ENCODE measurements at places on chromosomes 5 and 9.
A peak's percentile ranks its signal among the peaks of the same experiment; 100 is the strongest.

DNA sequence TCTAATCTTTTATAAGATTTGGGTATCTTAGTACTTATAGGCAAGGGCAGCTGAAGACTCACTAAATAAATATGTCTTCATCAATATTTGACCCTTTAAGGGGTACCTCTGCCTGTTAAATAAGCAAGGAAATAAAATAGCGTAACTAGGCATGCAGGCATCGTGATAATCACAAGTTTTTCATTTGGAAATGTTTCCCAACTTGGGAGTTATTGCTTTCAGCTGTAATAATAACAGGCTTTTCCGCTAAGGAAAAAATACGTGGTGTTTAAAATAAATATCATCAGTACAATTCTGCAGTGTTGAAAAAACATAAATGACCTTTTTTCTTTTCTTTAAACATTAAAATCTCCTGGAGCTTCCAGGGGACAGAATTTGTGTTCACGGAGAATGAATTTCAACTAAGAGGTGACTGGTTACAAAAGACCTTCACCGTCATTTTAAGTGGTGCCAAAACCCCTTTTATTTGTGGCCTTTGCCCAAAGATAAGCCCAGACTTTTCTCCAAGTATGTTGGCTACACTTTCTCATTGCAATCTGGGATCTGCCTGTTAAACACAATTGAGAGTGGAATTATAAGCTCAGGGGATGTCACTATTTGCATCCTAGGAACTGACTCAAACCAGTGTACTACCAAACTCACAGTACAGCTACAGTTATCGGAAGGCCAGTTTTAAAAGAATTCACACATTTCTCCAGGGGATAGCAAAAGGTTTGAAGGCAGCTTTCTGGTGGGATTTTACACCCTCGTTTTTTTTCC is 218.6 kb downstream of the FBXL7 start:
- DNase-seq = no peak

- peak; percentile 33 for DNase-seq
Observed at GRCh38 chr9:13213337-13213736, 66.2 kb downstream of the MPDZ start.

DNA sequence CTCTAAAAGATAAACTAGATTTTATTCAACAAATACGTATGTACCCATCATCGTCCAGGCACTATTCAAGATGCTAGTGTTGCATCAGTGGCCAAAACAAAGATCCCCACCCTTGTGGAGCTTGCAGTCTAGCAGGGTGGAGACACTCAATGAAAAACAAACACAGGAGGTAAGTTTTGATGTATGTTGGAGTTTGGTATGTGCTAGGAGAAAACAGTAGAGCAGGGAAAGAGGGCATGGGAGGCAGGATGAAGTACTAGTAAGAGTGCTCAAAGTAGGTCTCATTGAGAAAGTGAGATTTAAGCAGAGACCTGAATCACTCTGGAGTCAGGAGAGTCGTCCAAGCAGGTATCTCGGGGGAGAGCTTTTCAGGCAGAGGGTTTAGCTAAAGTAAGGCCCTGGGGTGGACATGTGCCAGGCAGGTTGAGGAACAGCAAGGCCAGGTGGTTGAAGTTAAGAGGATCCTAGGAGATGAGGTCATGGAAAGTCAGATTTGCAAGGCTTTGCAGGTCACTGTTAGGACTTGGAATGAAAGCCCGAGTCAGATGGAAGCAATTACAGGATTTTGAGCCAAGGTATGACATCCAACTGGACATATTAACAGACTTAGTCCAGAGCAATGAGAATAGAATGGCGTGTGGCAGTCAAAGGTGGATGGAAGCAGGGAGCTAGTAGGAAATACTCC is 9.2 kb downstream of the SNX18 start:
- no peak for DNase-seq

GRCh38 chr9:123069010-123069481 is 35.6 kb downstream of the GPR21 start:
- peak; percentile 97 for DNase-seq

DNA sequence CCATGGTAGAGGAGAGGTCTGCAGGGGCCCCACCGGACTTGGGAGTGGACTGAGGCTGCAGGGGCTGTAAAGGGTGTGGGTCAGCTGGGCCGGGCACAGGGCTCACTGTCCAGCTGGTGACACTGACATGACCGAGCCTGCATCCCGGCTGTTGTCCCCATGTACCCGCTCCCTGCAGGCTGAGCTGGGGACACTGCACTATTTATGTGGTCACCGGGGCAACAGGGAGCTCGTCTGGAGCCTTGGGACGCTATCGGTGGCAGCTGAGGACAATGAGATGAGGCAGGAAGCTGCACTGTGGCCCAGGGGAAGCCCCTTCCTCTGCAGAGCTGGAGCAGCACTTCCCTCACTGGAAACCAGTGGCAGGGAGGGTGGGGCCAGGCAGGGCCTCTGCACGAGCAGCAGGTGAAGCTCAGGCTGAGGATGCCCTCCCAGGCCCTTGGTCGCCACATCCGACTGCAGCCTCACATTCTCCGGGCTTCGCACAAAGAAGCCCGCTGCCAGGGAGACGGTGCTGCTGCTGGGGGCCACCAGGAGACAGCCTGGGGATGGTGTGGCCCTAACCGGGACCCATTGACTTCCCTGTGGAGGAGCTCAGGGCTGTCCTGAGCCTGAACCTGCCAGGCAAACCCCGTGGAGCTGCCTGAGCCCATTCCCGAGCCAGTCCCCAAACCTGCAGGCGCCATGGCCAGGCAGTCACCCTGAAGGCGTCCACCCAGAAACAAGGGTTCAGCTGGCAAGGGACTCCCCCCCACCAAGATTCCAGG is 26.4 kb downstream of the ZDHHC11B start:
- DNase-seq = no peak

DNA sequence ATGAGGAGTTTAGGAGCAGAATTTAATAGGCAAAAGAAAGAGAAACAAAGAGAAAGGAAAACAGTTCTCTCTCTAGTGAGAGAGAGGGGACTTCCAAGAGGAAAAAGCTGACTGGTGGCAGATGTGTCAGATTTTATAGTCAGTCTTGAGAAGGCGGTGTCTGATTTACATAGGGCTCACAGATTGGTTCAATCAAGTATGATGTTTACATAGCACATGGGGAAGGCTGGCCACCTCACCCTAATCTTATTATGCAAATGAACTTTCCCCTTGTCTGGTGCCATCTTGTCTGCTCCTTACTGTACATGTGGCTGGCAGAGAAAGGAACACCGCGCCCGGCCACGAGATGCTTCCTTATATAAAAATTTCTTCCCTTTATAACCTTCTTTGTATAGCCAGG is 24.7 kb downstream of the UNC13B start:
- DNase-seq = no peak

- DNase-seq = no peak
Observed at GRCh38 chr5:148880197-148880596, 53.8 kb downstream of the ADRB2 start.

DNA sequence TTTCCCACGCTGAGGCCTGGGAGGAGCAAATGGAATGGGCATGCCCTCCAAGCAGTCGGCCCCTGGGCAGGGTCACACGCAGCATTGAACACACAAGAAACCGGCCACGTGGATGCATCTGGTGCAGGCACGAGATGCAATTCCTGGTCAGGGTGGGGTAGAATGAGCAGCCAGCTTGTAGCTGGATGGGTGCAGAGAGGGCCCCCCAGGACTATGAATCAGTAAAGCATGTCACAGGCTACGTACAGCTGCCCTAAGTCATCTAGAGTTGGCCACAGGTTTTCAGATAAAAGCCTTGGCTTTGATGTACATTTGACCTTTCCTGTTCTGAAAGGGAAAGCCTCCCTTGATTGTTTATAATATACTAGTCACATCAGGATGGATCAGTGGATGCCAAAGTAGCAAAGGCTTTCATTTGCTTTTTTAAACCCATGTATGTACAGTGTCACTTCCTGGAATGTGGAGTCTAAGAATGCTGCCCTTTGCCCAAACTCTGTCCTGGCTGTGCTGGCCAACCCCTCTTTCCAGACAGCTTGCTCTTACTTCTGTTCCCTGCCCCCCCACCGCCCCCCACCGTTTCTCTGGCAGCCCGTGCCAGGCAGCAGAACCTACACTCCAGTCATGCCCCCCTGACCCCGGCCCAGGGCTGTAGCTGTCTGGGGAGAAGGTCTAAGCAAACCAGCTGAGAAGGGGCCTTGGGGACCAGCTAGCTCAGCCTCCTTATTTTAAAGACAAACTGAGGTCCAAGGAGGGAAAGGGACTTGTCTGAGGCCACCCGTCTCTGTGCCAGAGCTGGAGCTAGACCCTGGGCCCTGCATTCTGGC is 169.2 kb downstream of the HSPA4 start:
- DNase-seq = no peak

GRCh38 chr5:32604800-32605765 is 19.7 kb downstream of the SUB1 start:
- DNase-seq = no peak

All from fibroblast of skin of right biceps (primary cell).